ENCODE measurements at places on chromosomes 12 and 14. TPM values are rescaled to one million over a fixed set of nuclear protein-coding genes. Genes with fewer than 3 reads are reported as not detected.
A peak's percentile ranks its signal among the peaks of the same experiment; 100 is the strongest.

Gene NOXRED1
- not detected for polyA plus RNA-seq

DNA sequence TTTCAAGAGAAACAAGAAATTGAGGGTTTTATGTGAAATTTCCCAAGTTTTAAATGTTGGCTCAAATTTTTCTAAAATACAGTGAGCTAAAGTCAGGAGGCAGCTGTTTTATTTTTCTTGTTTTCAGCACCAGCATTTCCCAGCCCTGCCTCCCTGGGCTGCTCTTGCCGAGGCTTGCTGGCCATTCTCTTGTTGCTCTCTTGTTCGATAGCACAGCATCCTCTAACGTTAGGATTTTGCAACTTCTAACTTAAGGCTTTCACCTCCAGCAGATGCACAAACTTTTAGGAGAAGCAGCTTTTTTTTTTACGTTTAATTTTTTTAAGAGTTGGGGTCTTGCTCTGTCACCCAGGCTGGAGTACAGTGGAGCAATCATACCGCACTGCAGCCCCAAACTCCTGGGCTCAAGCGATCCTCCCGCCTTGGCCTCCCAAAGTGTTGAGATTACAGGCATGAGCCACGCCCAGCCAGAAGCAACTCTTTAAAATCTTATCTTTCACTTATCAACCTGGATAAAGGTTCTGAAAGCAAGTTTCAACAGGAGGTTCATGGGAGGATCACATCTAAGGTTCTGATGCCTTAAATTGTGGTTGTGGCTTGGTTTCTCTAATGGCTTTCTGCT, 40.2 kb downstream of the B4GALNT3 start:
- H3K27ac ChIP-seq, result no peak overlapping the region
- H3K27me3 ChIP-seq, result peaks cover 46% of the 10 kb centered on the region
- no peak overlapping the region for H3K4me3 ChIP-seq
- no peaks in the 10 kb centered on the region for H3K36me3 ChIP-seq
- H3K4me1 ChIP-seq, result no peaks in the 10 kb centered on the region
- no peak for DNase-seq

DNA sequence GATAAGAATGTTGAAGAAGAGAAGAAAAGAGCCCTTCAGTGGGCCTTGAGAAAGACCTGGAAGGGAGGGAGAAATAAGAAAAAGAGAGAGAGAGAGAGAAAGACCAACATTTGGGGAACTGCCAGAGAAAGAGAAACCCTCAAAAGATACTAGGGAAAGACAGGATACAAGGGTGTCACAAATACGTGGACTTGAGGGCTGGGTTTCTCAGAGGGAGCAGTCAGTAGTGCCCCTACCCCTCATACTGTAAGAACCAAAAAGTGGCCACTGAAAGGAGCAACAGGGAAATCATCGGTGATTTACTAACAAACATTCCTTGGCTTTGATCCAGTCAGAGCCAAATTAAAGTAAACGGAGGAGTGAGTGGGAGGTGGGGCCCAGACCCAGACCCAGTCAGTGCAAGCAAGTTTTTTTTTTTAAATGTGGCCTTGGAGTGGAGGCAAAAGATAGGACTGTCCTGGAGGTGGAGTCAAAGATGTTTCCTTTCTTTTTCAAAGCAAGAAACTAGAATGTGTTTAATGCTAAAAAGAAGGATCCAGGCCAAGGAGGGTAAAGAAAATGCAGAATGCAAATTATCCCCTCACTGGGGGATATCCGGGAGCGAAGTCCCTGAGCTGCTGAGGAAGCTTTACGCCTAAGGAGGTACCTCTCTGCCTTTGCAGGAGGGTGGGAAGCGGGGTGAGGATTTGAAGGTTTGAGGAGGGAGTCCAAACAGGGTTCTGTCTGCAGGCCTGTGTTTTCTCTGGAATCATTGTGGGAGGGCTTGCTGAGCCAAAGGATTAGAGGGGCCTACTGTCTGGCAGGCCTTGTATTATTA, 143.5 kb upstream of the AMIGO2 start:
- H3K27ac ChIP-seq, result peak overlapping the region; percentile 90
- no peak for DNase-seq
- H3K4me3 ChIP-seq, result peak overlapping the region; percentile 0
- peaks cover 6% of the 10 kb centered on the region for H3K36me3 ChIP-seq

- H3K36me3 ChIP-seq, result no peaks in the 10 kb centered on the region
- DNase-seq, result no peak
- no peaks in the 10 kb centered on the region for H3K27me3 ChIP-seq
Observed at GRCh38 chr14:79136071-79137044, 966.2 kb downstream of the NRXN3 start.

- H3K27ac ChIP-seq, result peak overlapping the region; percentile 28
- no peak for DNase-seq
- no peaks in the 10 kb centered on the region for H3K36me3 ChIP-seq
Observed at GRCh38 chr12:82968631-82969367, 282.1 kb downstream of the TMTC2 start.

DNA sequence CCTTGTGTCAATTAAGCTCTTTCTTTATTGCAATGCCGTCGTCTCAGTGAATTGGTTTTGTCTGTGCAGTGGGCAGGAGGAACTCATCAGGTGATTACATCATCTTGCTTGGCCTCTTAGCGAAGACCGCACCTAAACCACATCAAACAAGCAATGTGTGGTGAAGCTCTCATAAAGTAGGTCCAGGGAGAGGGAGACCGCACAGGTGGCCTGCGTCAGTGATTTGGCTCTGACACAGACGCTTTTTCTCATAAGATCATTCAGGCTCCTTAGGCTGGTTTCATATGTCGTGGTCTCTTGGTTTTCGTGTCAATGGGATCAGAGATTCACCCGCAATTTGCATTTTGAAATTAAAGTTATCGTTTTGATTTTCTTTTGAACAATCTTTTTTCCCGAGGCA, 6.7 kb upstream of the TESC start:
- no peaks in the 10 kb centered on the region for H3K36me3 ChIP-seq
- H3K4me3 ChIP-seq, result no peak overlapping the region
- no peaks in the 10 kb centered on the region for H3K4me1 ChIP-seq

DNA sequence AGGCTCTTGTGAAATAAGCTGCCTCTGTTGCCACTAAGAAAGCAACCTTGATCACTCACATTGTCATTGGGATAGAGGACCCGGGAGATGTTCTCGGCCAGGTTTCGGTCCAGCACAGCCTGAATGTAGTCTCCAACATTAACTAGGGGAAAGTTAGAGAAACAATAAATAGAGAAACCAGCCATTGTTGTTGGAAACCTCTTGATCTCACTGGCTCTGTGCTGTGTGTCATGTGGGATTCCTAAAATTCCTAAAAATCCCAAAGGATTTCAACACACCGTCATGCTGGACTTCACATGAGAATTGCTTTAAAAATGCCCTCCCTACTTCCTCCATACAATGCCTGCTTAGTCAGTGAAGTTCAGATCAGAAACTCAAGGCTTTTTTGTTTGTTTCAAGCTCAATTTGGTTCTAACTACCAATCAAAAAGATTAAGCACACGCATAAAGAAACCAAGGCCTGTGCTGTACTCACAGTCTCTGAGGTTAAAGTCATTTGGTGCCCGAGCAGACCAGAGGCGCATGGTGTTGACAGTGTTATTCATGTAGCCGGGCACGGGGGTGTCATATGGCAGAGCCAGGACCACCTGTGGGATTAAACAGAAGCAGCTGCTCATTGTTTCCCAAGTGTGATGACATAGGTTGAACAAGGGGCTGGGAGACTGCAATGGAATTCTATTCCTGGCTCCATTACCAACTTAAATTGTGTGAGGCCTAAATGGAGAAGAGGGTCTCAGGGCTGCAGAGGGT, 23.6 kb downstream of the PYGL start:
- H3K36me3 ChIP-seq, result no peaks in the 10 kb centered on the region
- no peak for DNase-seq
- H3K27ac ChIP-seq, result no peak overlapping the region
- H3K4me3 ChIP-seq, result no peak overlapping the region

GRCh38 chr12:34107781-34108404, 85.6 kb downstream of the ALG10 start:
- no peak overlapping the region for H3K4me3 ChIP-seq
- no peaks in the 10 kb centered on the region for H3K36me3 ChIP-seq
- no peak for DNase-seq

Gene CLEC2A
- not detected for polyA plus RNA-seq

Gene MYBPC1
- polyA plus RNA-seq, result not detected

Gene EML5
- polyA plus RNA-seq, result 1.0 TPM

Gene POMT2
- 3.5 TPM for polyA plus RNA-seq

GRCh38 chr12:75979181-75979580, 52.4 kb downstream of the PHLDA1 start:
- no peak overlapping the region for H3K4me3 ChIP-seq
- H3K36me3 ChIP-seq, result no peaks in the 10 kb centered on the region
- H3K27ac ChIP-seq, result no peak overlapping the region
- H3K4me1 ChIP-seq, result peaks cover 4% of the 10 kb centered on the region
- no peak for DNase-seq

Gene L2HGDH
- 3.6 TPM for polyA plus RNA-seq

Gene CLEC4D
- not detected for polyA plus RNA-seq

Gene ARHGEF25
- not detected for polyA plus RNA-seq

Gene TULP3
- 0.83 TPM for polyA plus RNA-seq

GRCh38 chr12:49716553-49716952, 9.3 kb upstream of the FMNL3 start:
- H3K4me3 ChIP-seq, result no peak overlapping the region
- peaks cover 22% of the 10 kb centered on the region for H3K27me3 ChIP-seq
- H3K36me3 ChIP-seq, result no peaks in the 10 kb centered on the region
- no peak for DNase-seq

DNA sequence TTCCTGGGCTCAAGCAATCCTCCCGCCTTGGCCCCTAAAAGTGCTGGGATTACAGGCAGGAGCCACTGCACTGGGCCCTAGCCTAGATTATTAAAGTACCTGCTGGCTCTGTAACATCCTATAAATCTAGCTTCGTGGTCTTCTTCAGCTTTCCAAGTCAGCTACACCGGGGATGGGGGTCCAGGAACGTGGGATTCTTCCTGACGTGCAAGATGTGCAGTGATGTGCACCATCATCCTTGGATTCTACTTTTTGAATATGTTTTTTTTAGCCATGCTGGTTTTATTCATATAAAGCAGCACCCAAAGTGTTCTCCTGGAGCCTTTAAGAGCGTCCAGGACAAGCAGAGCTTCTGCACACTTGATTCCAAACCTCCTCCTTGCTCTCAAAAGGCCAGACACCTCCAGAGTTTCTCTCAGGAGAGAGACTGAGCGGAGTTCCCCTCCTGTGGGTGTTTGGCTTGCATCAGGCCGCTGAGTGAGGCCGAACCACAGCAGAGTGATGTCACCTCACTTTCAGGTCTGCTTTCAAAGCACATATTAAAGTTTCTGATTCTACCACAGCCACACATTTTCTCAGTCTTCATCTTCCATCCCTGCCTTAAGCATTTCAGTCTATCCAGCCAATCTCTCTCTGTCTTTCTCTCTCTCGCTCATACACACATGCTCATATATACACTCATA, 33.4 kb downstream of the VCPKMT start:
- peak overlapping the region; percentile 32 for H3K4me3 ChIP-seq
- peaks cover 51% of the 10 kb centered on the region for H3K4me1 ChIP-seq
- no peaks in the 10 kb centered on the region for H3K27me3 ChIP-seq
- peaks cover 9% of the 10 kb centered on the region for H3K36me3 ChIP-seq

GRCh38 chr12:43318021-43318420, 234.0 kb downstream of the ADAMTS20 start:
- H3K36me3 ChIP-seq, result no peaks in the 10 kb centered on the region
- H3K4me1 ChIP-seq, result no peaks in the 10 kb centered on the region
- no peak for DNase-seq

- H3K27me3 ChIP-seq, result peaks cover 5% of the 10 kb centered on the region
- H3K36me3 ChIP-seq, result no peaks in the 10 kb centered on the region
- H3K4me3 ChIP-seq, result no peak overlapping the region
- no peak for DNase-seq
- H3K27ac ChIP-seq, result no peak overlapping the region
- H3K4me1 ChIP-seq, result no peaks in the 10 kb centered on the region
Observed at GRCh38 chr14:32594766-32595165, 265.7 kb downstream of the AKAP6 start.

Gene NGB
- polyA plus RNA-seq, result not detected

DNA sequence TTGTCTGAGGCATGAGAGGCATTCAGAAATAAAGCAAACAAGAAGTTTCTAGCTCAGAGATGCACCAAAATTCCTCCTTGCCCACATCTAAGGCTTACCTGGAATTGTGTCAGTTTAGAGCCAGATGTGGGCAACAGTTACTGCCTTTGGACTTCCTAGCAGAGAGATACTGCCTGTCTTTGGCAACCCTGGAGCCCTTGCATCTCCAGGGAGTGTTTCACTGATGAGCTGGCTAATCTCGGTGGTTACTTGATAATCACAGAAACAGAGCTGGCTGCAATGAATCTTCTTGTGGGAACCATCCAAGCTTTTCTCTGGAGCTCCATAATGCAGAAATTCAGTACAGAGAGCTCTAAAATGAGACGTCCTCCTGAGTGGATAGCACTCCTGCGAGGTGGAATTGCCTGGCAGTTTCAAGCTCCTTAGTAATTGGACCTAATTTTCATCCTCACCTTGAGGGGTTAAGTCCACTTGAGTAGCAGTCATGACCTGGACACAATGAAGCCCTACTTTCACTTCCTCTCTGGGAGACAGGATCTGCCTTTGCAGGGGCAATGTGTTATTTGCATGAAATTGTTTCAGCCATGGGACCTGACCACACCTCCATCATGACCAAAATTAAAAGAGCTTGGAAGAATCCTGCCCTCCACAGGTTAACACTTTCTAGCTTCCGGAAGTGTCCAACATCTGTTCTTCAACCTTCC, 108.8 kb upstream of the ARHGAP5 start:
- H3K27ac ChIP-seq, result no peak overlapping the region
- DNase-seq, result no peak
- no peaks in the 10 kb centered on the region for H3K36me3 ChIP-seq

GRCh38 chr14:31084385-31084784, 58.2 kb upstream of the STRN3 start:
- H3K4me3 ChIP-seq, result no peak overlapping the region
- H3K27ac ChIP-seq, result peak overlapping the region; percentile 30
- H3K36me3 ChIP-seq, result peaks cover 4% of the 10 kb centered on the region
- H3K4me1 ChIP-seq, result peaks cover 9% of the 10 kb centered on the region

Gene TPI1
- polyA plus RNA-seq, result 347 TPM

DNA sequence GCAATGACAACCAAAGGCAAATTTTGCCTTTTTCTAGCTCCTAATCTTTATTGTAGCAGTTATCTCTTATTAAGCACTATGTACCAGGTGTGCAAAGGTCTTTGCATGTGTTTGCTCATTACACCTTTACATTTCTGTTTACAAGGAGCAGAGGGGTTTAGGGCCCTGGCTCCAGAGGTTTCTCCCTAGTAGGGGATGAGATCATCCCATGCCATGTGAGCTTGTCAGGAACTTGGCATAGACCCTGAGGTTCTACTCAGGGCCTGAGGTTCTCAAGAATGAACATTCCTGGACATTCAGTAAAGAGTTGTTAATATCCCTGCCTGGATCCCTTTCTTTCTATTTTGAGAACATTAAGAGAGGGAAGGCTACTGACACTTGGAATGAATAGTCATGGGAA, 292.0 kb downstream of the RPAP3 start:
- no peaks in the 10 kb centered on the region for H3K27me3 ChIP-seq
- H3K4me1 ChIP-seq, result peaks cover 4% of the 10 kb centered on the region
- no peak overlapping the region for H3K27ac ChIP-seq

Gene PRH2
- polyA plus RNA-seq, result not detected

GRCh38 chr12:51937926-51938325, 13.6 kb upstream of the ACVR1B start:
- H3K36me3 ChIP-seq, result no peaks in the 10 kb centered on the region
- DNase-seq, result no peak
- peaks cover 8% of the 10 kb centered on the region for H3K27me3 ChIP-seq
- H3K4me1 ChIP-seq, result no peaks in the 10 kb centered on the region
- H3K27ac ChIP-seq, result no peak overlapping the region
- H3K4me3 ChIP-seq, result no peak overlapping the region

Gene GALNT6
- polyA plus RNA-seq, result 12.7 TPM

- no peaks in the 10 kb centered on the region for H3K36me3 ChIP-seq
- H3K4me3 ChIP-seq, result no peak overlapping the region
- peaks cover 11% of the 10 kb centered on the region for H3K27me3 ChIP-seq
- no peak for DNase-seq
- H3K27ac ChIP-seq, result no peak overlapping the region
- no peaks in the 10 kb centered on the region for H3K4me1 ChIP-seq
Observed at GRCh38 chr12:91767237-91767636, 378.4 kb downstream of the BTG1 start.
